ENCODE measurements at places on chromosomes 3 and 15. TPM values are rescaled to one million over a fixed set of nuclear protein-coding genes. Genes with fewer than 3 reads are reported as not detected.

Gene HTR3C
- total RNA-seq: not detected

Gene NTRK3
- 12.3 TPM for total RNA-seq

Gene SLC41A3
- 28.4 TPM for total RNA-seq

Gene SCAMP5
- total RNA-seq: 70.1 TPM

Gene PLCL2
- total RNA-seq: 9.1 TPM

Gene CAPN3
- 0.70 TPM for total RNA-seq

Gene CISH
- total RNA-seq: 1.8 TPM

Gene HRH1
- total RNA-seq: not detected

Gene CLSTN2
- 0.32 TPM for total RNA-seq

DNA sequence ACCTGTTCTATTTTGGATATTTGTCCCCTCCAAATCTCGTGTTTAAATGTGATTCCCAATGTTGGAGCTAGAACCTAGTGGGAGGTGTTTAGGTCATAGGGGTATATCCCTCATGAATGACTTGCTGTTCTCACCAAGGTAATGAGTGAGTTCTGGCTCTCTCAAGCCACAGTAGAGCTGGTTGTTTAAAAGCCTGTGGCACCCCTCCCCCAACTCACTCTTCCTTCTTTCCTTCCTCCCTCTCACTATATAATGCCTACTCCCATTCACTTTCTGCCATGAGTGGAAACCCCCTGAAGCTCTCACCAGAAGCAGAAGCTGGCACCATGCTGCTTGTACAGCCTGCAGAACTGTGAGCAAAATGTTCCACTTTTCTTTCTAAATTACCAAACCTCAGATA, 341.1 kb downstream of the SI start:
- no peak for DNase-seq

DNA sequence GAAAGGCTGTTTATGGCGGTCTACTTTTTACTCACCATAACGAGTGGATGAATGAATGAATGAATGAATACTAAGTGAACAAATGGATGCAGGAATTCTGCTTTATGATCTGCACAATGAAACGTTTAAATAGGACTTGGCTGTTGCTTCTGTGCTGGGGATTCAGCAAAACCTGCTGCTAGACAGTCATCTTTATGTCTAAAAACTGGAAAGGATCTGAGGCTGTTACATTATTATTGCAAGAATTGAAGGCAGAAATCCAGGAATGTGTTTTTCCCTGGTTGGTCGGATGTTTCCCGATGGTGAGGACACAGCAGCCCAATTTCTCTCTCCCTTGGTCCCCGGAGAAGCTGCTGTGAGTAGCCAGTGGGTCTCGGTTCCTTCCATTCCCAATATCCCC, 94.2 kb downstream of the GABRG3 start:
- DNase-seq: no peak

DNA sequence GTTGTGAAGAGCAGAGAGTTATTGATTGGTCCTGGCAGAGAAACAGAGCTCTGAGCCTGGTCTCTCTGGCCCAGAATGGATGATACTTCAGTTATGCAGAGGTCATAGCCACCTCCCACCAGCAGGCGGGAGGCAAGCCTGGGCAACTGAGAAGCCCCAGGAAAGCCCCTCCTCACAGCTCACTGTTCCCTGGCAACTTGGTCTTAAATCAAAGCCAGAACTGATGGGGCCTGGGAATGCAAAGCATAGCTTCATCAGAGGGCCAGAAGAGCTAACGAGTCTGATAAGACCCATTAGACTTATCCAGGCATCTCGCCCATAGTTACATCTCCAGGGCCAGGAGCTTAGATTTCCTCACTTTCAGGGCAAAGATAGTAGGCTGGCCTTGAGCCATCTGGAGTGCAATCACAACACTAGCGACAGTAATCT, 5.5 kb upstream of the COLQ start:
- DNase-seq: peak; percentile 76

GRCh38 chr15:86089422-86089821, 9.8 kb downstream of the AGBL1 start:
- DNase-seq: no peak

DNA sequence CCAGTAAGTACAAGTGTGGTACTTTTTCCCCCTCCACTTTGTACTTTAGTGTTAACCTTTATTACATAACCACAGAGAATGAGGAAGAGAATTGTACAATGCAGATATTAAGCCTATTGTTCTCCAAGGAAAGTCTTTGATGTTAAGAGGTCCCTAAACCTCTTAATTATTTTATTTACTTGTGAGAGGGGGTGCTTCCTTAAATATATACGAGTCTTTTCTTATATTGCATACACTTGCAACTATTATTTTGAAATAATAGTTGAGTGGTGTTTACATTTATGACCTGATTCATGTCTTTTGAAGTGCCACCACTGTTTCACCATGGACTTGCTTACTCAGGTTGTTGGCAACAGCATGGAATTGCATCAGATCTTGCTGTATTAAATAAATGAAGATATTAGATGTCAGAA, 10.1 kb downstream of the USP3 start:
- no peak for DNase-seq

GRCh38 chr3:178777718-178778411, 241.6 kb downstream of the KCNMB2 start:
- DNase-seq: no peak

GRCh38 chr15:69631978-69632377, 179.4 kb downstream of the RPLP1 start:
- no peak for DNase-seq

GRCh38 chr3:195451373-195452015, 8.7 kb upstream of the ACAP2 start:
- no peak for DNase-seq

GRCh38 chr3:43268636-43269035, 17.7 kb upstream of the SNRK start:
- no peak for DNase-seq

- no peak for DNase-seq
Observed at GRCh38 chr15:80620931-80621330, 74.2 kb upstream of the ABHD17C start.

- no peak for DNase-seq
Observed at GRCh38 chr3:180267202-180267843, 230.6 kb upstream of the PEX5L start.

DNA sequence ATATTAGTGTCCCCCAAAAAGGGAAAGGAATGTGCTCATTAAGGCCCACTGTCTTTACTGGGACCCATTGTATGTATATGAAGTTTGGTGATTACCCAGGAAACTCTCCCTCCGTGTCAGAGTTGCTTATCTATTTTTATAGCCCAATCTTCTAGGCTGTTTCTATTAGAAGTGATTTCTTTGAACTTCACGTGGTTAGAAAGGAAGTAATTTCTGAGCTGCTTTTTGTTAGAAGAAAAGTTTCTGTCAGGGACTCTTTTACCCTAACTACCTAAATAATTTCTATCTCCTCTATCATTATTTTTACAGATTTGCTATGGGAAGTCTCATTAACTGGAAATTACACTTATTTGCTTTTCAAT, 17.7 kb upstream of the SENP7 start:
- no peak for DNase-seq

DNA sequence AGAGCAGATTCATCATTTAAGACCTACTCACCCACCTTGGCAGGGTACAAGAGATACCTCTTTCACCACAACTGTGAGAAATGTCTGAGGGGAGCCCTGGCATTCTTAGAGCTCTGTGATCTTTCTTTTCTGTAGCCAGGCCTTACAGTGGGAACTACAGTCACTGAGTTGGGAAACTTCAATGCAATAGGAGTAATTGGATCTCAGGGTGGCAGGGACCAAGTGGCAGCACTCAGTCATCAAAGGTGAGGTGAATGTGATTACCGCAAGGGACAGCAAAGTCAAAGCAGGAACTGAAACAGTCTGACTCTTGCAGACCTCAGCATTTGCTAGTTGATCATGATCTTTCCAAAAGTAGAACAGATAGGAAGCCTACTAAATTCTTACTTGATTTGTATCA, 7.2 kb upstream of the MCF2L2 start:
- no peak for DNase-seq

DNA sequence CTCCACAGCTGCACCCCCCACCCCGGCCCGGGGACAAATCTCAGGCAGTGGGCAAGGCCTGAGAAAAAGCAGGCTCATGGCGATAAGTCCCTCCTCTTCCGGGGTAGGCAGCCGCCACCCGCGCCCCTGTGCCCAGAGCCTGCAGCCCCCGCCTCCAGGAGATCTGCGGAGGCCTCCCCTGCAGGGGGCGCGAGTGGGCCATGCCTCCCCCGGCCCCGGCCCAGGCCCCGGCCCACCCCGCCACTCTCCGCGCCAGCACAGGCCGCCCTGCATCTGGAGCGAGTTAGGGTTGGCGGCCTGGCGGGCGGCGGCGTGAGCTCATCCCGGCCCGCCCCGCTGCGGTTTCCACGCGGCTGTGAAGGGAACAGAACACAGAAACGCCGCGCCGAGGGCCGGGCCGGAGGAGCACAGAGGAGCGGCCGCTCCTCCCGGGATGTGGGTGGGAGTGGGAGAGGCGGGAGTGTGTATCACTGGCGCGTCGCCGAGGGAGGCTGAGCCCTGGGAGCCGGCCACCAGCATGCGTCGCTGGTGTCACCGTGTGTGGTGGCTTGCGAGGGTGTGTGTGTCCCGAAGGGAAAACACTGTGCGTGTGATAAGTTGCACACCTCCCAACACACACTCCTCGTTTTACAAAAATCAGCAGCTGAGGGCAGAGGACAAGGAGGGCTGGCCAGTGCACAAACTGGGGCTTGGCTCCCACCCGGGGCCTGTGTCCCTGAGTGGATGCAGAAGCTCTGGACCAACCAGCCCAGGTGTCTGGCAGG, 17.2 kb downstream of the MYL3 start:
- peak; percentile 80 for DNase-seq

DNA sequence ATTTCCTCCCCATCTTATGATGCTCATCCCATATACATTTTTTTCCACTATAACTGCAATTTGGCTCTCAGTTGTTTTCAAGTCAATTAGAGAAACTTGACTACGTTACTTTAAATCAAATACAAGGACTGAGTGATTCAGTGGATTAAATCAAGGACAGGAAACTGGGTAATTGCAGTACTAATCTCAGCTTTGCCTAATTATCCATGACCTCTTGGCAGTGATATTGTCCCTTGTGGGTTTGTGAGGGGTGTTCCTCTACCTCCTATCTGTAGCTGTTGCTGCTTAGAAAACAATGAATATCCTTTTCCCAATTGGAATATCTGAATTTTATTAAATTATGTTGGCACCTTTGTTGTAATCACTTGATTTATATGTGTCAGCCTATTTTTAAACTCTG, 79.4 kb downstream of the ZPLD1 start:
- no peak for DNase-seq

GRCh38 chr3:71389911-71390573, 193.5 kb downstream of the FOXP1 start:
- DNase-seq: no peak

DNA sequence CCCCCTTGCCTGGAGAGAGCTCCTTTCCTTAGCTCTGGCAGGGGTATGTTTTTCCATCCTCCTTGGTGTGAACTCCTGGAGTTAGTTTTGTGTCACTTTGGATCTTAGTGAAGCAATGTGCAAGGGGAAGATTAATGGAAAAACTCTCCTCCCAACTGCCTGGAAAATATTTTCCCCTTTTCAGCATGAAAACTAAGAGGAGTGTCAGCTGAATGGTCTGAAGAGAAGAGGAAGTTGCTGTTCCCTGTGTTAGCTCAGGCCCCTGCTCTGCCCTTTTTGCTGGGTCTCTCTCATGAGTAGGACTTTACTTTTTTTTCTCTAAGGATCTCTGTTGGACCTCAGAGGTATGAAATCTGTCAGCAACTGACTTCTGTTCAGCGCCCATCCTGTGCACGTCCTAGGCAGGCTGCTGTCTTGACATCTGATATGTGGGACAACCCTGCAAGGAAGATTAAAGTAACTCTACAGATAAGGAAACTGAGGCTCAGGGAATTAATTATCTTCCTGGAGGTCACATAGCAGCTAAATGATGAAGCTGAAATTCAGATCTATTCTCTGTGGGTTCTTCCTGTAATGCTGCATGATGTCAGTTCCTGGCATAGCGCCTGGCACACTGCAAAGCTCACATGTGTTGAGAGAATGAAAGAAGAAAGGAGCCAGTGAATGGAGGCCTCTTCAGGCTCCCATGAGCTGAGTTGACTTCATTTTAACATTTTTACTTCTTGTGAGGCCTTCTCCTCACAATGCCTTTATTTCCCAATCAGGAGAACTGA, 109.7 kb upstream of the GALNT15 start:
- DNase-seq: no peak

GRCh38 chr3:135023996-135024658, 229.1 kb downstream of the EPHB1 start:
- DNase-seq: no peak

- no peak for DNase-seq
Observed at GRCh38 chr3:160128056-160128455, 97.2 kb upstream of the C3orf80 start.

GRCh38 chr3:23244324-23245041, 41.4 kb downstream of the UBE2E2 start:
- DNase-seq: no peak

DNA sequence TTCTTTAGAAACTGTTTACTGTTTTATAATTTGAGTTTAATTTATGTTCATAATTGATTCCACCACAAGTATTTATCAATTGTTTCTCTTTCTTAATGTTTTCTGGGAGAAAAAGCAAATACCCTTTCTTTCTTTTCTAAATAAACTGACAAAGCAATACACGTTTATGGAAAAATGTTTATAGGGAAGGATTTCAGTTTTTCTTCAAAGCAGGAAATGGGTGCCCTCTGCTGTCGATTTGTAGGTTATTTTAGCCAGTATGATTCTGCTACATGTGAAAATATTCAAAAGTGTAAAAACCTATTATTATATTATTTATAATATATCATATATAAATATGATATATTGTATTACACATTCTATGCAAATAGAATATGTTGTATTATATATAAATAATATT, 921.0 kb upstream of the ROBO1 start:
- DNase-seq: no peak

GRCh38 chr3:126816986-126817777, 113.1 kb downstream of the CHCHD6 start:
- no peak for DNase-seq
